ENCODE measurements at places on chromosomes 13 and 19.

DNA sequence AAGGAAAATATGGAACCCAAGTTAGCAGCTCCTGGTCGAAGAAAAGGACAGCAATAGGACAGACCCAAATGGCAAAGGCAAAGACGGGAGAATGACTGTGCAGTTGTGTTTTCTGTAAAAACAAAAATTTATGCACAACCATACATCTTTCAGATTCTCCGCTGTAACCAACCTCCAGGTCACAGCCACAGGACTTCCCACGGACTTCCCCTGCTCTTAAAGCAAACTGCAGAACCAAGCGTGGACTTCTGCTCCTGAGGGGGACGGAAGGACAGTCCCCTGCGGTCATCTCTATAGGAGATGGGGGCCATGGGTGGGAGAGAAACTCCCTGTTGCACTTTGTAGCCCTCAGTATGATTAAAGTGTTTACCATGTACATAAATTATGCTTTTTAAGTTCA lies 2.5 kb downstream of the GRTP1 start:
- no peak for DNase-seq

DNA sequence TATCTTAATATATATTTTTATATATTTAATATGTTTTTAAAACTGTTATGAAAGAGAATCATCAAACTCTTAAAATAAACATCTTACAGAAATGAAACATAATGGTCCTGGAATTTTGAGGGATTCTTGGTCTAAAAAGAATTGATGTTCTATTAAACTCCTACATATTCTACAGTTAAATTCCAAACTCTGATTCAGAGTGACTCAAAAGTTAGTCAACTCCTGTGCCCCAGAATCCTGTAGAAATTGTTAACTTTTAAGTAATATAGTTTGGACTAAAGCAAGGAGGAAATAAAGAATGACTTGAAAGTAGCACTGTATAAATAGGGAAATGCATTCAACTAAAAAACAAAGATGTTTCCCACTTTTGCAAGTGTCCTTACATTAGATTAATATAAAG lies 47.7 kb downstream of the FNDC3A start:
- no peak for DNase-seq

DNA sequence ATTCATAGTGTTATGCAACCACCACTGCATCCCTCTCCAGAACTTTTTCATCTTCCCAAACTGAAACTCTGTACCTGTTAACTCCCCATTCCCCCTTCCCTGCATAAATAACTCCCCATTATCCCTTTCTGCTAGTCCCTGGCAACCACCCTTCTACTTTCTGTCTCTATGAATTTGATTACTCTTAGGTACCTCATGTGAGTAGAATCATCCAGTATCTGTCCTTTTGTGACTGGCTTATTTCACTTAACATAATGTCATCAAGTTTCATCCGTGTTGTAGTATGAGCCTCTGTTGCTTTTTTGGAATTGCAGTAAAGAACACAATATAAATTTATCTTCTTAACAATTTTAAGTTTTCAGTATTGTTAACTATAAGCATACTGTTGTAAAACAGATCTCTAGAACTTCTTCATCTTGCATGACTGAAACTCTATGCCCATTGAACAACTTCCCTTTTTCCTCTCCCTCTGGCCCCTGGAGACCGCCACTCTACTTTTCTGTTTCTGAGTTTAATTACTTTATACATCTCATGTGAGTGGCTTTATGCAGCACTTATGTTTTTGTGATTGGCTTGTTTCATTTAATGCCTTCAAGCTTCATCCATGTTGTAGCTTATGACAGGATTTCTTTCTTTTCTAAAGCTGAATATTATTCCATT lies 87.3 kb upstream of the ABCC4 start:
- DNase-seq = no peak

DNA sequence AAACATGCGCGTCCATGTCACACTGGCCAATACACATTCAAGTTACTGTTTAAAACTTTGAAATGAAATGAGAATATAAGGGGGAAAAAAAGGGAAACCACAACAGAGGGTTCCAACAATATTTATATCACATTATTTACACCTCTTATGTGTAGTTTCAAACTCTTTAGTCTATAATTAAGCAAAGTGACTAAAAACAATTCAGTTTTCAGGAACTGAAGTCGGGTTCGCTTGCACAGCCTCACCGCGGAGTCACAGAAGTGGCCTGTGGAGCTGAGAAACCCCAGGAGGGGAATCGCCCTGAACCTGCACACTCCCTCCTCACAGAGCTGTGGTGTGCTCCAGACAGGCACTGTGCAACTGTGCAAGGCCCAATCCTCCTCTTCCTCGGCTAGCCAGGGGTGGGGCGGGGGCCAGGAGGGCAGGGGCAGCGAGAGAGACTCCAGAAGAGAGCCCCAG lies 75.9 kb downstream of the STK24 start:
- DNase-seq = no peak

DNA sequence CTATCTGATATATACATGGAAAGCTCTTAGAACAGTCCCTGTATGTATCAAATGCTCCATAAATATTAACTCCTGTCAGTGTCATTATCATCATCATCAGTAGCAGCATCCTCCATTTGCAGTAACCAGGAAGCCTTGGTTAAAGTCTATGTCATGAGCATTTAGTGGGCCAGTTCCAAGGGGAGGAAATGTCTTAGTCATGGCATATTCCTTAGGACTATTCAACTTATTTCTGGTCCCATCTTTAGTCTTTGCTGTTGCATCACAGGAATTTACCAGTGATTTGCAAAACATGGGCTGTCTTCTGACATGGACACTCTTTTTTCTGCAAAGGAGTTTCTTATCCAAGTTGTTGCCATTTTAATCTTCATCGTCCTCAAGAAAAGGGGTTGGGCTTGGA lies 98.4 kb downstream of the WDFY2 start:
- no peak for DNase-seq

DNA sequence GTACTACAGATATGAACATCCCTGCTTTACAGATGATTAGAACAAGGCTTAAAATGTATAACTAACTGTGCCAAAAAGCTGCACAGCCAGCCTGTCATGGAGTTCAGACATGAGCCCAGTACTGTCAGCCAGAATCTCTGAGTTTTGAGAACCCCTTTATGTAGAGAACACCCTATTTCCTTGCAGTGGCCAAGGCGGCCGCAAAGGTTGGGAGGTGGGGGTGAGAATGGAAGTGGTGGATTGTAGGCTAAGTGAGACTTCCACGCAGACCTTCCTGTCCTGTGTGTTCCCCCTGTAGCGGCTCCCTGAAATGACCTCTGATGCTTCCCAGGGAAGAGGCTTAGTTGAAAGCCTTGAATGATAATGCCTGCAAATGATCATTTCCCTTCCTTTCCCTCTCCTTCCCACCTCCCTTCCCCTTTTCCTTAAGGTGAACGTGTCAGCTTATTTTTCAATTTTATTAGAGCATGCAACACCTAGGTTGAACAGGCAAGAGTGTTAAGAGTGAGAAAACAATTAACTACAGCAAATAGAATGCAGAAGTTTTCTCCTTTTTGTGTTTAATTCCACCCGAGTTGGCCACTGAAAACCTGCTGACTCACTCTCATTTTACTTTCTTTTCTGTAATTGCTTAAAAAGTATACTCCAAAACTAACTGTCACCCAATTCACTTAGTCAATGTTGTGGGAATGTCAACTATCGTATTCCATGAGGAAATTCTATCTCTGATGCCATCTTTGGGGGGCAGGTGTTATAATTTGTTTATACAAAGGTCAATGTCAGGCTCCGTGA lies 167.0 kb upstream of the EDNRB start:
- DNase-seq = no peak

DNA sequence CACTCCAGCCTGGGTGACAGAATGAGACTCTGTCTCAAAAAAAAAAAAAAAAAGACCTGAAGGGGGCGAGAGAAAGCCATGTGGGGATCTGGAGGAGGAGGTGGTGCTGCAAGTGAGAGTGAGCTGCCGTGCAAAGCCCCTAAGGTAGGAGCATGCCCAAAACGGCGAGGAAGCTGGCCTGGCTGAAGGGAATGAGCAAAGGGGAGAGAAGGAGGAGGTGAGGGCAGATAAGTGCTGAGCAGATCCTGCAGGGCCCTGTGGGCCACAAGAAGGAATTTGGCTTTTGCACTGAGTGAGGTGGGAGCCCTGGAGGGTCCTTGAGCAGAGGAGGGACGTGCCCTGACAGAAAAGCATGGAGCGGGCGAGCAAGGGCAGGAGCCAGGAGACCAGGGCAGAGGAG lies 19.4 kb upstream of the ADGRE5 start:
- no peak for DNase-seq

- no peak for DNase-seq
Measured at GRCh38 chr19:56133858-56134653, 7.0 kb upstream of the ZNF444 start.

GRCh38 chr19:1421958-1422305 lies 14.5 kb downstream of the DAZAP1 start:
- DNase-seq = no peak

DNA sequence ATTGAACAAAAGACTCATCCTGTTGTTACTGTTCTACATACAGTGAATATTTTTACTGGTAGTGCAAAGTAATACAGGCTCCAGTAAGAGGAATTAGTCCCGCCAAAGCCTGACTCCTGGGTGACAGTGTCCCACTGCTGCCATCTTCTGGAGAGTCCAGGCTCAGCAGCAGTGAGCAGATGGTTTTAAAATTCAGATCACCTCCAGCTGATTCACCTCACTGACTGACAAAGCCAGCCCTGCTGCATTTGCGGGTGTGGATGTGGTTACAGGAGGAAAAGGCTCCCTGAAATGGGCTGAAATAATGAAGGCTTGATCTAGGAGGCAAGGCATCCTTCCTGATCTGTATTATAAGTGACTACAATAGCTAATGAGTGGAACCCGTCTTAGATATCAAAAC lies 18.3 kb downstream of the PABPC3 start:
- peak; percentile 7 for DNase-seq

- no peak for DNase-seq
Measured at GRCh38 chr13:43347877-43348276, 324.5 kb downstream of the DNAJC15 start.

- no peak for DNase-seq
Measured at GRCh38 chr13:38093425-38093824, 223.9 kb upstream of the TRPC4 start.

- no peak for DNase-seq
Measured at GRCh38 chr13:113460599-113460998, 7.3 kb upstream of the ADPRHL1 start.

GRCh38 chr13:66528944-66529576 lies 701.1 kb downstream of the PCDH9 start:
- DNase-seq = no peak

DNA sequence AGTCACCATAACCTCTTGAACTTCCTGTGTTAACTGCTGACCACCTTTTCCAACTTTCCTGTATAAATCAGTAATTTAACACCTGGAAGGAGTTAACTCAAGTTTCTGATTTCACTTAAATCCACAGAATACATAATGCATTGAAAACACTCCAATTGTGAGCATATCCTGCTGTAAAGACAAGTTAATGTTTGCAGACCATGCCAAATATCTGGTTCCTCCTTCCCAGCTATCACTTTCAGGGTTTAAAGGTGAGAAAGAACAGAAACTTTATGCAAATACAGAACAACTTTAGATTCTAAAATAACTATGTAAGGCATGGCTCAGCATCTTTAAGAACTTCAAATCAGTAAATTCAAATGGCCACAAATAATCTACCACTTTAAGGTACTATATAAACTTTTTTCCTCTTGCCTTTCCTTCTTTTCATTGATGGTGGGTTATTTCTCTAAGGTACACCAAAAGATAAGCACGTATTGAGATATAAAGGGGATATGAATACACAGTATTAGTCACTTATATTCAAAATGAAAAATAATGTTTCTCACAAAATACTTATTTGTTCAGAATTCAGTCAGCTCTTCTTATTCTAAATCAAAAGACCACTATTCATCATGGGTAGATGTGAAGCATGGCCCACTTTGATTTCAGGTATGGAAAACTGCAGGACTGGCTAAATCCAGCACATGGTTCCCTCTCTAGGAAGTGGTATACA lies 6.6 kb upstream of the TPTE2 start:
- DNase-seq = no peak

DNA sequence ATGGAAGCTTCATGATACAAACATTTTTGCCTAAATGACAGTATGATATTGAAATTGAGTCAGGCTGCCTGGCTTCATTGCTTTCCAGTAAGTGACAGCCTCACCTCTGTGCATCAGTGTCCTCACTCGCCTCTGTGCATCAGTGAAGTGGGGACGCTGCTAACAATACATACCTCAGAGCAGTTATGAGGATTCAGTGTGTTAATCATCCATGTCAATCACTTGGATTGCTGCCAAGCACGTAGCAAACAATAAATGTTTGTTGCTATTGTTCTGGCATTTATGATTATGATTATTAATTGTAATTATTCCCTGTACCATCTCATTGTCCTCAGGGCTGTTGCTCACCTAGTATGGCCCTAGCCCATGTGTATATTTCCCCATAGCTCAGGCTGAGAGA lies 8.8 kb downstream of the PPP2R1A start:
- no peak for DNase-seq

GRCh38 chr13:76717092-76717491 lies 169.1 kb downstream of the KCTD12 start:
- DNase-seq = no peak

- DNase-seq = no peak
Measured at GRCh38 chr13:45833242-45833641, 18.3 kb downstream of the SIAH3 start.

DNA sequence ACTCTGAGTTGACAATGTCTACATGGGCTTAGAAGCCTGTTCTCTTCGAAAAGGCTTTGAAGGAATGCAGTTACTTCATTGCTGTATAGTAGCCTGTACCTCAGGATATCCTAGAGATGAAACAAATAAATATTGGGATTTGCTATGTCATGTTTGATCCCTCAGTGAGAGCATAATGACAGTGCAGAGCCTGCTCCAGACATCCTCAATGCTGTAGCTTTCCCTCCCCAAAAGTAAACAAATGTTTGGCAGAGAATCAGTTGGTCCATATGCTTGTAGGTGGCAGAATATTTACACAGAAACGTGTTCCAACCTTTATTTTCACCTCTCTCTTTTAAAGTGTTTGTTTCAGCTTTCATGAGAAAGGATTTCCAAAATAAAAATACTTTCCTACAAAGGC lies 515.3 kb upstream of the SGCG start:
- DNase-seq = no peak

DNA sequence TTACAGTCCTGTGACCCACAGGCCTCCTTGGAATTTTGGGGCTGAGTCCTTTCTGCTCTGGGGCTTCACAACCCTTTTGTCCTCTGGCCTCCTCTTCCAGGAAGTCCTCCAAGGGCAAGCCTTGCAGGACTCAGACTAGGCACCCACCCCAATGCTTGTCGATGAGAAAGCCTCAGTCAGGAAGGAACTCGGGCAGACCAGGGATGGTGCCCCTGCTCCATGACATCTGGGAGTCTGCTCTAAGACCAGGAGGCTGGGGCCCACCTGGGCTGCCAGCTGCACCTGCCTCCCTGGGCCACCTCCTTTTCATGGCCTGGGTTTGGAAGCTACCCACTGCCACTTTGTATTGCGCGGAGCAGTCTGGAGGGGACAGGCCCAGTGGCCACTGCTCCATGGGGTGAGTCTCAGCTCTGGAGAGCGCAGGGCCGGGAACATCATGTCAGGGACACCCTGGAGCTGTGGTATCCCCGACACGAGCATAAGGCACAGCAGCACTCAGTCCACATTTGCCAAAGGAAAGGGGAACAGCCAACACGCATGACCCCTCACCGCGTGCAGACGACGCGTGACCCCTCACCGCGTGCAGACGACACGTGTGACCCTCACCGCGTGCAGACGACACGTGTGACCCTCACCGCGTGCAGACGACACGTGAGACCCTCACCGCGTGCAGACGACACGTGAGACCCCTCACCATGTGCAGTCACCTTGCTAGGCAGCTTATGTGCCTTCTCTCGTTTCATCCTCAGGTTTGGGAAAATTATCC lies 10.8 kb downstream of the C2CD4C start:
- DNase-seq = no peak

All from activated CD8-positive, alpha-beta memory T cell treated with anti-CD3 and anti-CD28 coated beads for 4 hours (primary cell).